CD4-positive, alpha-beta T cell (primary cell): ENCODE measurements at places on chromosomes 11 and 22.
A peak's percentile ranks its signal among the peaks of the same experiment; 100 is the strongest.

GRCh38 chr11:14376920-14377319 lies 17.9 kb upstream of the RRAS2 start:
- DNase-seq = no peak

- DNase-seq = no peak
Observed at GRCh38 chr22:20316217-20316843, 3.5 kb downstream of the DGCR6L start.

DNA sequence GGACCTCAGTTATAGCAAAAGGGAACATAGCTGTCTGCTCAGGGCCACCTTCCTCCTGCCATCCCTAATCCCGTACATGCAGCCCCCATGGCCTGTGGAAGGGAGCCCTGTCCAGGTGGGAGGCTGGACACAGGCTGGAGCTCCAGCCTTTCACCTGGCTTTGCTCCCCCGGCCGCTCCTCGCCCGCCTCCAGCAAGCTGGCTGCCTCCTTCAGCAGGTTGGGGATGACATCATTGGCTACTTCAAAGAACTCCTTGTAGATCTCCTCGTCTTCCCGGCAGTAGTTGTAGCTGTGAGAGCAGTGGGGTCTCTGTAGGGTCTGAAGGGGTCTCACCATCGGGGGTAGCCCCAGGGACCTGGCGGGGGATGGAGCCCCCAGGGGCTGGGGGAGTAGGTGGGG lies 2.5 kb upstream of the MAP4K2 start:
- DNase-seq = no peak

DNA sequence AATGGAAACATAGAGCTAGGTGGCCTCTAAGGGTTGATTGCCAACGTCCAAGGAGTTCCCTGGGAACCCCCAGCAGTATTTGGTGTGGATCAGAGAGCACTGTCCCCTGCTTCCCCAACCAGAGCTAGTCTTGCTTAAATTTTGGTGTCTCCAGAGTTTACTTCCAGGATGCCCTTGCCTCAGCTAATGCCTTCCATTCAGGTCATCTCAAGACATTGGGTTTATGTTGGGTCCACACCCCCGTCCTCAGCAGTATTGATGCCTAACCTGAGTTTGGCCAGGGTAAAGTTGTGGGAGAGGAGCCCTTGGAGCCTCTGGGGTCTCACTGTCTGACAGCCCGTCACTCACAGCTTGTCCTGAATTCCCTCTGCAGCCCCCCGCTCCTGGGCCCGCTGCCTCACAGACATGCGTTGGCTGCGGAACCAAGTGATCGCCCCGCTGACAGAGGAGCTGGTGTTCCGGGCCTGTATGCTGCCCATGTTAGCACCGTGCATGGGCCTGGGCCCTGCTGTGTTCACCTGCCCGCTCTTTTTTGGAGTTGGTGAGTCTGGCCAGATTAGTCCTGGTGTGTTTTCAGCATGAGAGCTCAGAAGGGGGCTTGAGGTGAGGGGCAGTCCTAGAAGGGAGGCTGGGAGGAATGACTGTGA lies 1.4 kb downstream of the RCE1 start:
- DNase-seq = no peak

DNA sequence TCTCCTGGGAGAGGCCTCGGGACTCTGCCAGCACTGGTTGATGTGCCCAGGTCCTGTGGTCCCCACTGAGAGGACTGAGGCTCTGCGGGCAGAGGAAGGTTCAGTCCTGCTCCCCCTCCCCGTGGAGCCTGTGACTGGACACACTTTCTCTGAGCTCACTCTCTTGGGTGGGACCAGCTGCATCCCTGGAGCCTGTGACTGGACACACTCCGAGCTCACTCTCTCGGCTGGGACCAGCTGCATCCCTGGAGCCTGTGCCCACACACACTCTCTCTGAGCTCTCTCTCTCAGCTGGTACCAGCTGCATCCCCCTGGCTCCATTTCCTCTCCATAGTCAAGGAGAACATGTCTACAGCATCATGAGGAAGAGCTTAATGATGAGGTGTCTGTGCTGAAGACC lies 39.5 kb downstream of the TOLLIP start:
- DNase-seq = no peak

DNA sequence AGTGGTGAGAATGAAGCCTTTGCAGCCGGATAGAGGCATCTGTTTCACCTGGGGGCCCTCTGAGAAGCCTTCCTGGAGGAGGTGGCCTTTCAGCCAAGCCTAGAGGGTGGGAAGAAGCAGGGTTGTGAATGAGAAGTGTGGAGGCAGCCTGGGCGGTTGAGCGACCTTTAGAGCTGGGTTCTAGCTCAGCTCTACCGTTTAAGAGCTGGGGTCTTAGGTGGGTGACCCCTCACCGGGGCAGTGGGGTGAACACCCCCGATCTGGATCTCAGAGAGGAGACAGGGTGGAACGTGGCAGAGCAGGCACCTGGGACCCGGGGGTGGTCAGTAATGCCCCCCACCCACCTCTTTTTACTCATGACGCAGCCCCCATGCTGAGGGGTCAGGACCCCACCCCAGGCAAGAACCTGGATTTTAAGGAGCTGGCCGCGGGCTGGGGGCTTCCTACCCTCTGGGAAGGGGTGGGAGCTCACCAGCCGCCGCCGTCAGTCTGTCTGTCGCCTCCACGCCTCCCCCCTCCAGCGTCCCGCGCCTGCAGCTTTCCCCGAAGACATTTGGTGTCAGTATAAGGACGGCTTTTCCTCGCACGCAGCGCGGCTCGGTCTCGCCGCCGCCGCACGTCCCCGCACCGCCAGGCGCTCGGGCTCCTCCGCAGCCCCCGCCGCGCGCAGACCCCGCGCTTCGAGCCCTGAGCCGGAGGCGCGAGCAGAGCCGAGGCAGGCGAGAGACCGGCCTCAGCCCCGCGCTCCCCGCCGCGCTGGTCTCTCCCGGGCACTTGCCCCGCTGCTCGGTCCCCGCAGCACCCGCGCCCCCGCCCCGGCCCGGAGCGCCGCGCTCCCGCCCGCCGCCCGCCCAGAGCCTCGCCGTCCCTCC lies 13.3 kb upstream of the CACNA1I start:
- DNase-seq = peak; percentile 33

DNA sequence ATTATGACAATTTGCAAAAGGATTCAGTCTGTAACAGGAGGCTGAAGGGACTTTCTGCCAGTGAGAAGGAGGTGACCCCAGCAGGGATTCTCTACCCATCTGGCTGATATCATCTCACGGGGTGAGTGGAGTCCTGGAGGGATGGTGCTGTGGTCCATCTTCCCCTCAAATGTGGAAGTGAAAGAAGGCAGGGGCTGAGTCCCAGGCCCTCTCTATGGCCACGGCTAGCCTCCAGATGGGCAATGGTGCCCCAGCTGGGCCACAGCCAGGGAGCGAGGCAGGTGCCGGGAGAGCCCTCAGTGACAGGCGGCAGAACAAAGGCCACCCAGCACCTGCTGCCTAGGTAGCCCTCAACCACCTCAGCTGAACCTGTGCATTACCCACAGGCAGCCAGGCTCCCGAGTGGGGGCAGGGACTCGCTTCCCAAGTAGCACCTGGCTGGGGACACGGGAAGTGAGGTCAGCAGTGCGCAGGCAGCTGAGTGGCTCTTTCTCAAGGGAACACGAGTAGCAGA lies 6.7 kb downstream of the NECTIN1 start:
- DNase-seq = no peak

DNA sequence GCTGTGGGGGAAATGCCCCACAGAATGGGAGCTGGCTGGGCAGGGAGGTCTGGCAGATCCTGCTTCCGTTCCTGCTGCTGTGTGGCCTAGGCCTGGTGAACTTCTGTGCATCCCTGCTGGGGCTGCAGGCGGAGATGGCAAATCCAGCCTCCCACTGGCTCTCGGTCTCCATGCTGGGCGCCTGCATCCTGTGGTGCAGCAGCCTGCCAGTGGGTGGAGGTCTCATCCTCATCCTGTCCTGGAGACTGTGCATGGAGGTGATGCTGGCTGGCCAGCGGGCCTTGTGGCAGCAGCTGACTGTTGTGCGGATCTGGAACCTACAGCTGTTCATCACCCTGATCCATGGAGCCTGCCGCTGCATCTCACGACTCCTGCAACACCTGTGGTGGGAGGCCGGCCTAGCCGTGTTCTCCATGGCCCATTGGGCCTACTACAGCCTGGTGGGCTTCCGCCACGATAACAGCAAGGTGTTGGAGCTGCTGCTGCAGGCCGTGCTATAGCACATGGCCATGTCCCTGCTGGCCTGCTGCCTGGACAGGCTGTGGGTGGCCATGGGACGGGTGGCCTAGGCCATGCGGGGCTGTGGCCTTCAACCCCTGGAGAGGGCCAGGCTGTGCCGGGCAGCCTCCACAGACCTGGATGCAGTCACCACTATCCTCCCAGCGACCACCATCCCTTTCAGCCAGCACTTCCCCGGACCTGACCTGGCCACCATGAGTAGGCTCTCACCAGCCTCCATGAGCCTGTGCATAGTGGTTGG lies 8.8 kb upstream of the RPL3 start:
- DNase-seq = no peak

DNA sequence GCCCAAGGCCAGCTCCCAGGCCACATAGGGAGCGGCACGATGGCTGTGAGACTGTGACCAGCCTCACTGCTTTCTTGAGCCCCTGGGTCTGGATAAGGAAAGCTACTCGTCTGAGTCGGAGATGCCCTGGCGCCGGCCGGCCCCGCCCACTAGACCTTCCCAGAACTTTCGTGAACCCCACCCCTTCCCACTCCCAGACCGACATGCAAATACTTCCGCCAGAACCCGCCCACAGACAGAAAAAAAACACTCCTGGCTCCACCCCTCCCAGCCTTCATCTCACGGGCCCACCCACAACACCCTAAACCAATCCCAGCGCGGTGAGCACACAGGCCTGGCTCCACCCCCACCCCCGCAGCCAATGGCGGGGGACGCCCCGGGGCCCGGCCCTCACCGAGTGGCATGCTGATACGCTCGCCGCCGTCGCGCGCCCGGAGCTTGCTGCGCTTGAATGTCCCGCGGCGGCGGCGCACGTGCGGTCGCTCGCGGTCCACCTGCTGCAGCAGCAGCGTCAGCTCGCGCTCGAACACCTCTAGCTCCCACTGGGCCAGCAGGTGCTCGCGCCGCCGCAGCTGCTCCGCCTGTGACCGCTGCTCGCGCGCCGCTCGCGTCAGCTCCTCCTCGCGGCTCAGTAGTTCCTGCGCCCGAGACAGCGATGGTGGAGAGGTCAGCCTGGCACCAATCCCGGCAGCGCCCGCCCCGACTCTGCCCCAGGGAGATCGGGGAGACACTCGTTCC lies 7.0 kb downstream of the MAP3K11 start:
- no peak for DNase-seq

DNA sequence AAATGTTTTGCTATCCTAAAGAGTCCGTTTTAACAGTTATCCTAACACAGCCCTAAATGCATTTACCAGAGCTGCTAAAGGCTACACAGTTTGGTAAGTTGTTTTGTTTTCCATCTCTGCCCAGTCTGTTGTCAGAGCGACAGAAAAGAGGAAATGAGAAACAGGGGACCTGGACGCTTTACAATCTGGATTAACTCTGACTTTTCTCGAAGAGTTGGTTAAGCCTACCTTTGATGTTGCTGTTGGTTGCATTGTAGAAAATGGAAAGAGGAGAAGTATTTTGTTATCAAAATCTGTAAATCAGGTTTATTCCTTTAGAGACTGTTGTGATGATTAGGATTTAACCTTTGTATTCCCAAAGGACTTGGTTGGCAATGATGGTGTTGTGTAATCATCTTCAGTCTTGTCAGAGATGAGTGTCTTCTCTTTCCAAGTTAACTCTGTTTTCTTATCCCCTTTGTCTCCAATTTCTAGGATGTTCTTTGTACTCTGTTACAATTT lies 481 bp downstream of the ANGPTL5 start:
- DNase-seq = no peak

DNA sequence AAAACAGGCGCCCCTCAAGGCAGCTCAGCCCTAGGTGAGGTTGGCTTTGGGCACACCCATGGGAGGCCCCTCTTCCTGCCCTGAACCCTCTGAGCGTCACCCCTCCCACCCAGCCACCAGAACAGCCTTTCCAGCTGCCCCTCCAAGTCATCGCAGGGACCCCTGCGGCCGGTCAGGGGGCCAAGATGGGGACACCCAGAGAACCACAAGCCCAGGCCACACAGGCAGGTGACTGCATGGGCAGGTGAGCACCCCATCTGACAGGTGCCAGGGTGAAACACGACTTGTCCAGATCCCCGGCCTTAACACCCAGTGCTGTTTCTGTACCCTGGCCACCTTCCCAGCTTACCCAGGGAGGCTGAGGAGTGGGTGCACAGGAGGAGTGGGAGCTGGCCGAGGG lies 24.6 kb upstream of the GRAMD4 start:
- no peak for DNase-seq

GRCh38 chr11:62201376-62201775 lies 7.1 kb upstream of the SCGB2A1 start:
- DNase-seq = no peak

- DNase-seq = no peak
Observed at GRCh38 chr11:126755526-126755925, 245.0 kb downstream of the KIRREL3 start.

GRCh38 chr11:119936426-119936825 lies 201.5 kb downstream of the TRIM29 start:
- no peak for DNase-seq

- DNase-seq = no peak
Observed at GRCh38 chr22:31229402-31230079, 17.4 kb downstream of the LIMK2 start.

GRCh38 chr11:95766701-95767100 lies 22.9 kb downstream of the FAM76B start:
- no peak for DNase-seq

GRCh38 chr11:6655020-6655789 lies 404 bp downstream of the DCHS1 start:
- no peak for DNase-seq

- DNase-seq = no peak
Observed at GRCh38 chr11:116366980-116367645, 405.7 kb downstream of the BUD13 start.

DNA sequence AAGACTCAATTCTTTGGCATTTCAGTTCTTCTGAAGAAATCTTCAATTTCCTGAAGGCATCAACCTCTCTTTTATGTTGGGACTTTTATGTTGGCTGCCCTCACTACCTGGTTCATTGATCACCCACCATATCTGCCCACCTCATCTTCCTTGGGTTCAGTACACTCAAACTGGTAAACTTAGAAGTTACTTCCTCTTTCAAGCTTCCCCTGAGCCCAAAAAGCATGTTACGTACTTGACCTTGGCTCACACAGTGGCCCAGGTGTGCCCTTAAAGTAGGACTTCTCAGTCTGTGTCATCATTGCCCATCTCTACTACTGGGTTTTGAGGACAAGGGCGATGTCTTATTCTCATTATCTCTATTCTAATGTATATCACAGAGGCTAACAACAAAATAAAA lies 86.1 kb downstream of the GRIA4 start:
- no peak for DNase-seq
